SIG-M5 (cell line): ENCODE measurements at places on chromosomes 6 and 20.

DNA sequence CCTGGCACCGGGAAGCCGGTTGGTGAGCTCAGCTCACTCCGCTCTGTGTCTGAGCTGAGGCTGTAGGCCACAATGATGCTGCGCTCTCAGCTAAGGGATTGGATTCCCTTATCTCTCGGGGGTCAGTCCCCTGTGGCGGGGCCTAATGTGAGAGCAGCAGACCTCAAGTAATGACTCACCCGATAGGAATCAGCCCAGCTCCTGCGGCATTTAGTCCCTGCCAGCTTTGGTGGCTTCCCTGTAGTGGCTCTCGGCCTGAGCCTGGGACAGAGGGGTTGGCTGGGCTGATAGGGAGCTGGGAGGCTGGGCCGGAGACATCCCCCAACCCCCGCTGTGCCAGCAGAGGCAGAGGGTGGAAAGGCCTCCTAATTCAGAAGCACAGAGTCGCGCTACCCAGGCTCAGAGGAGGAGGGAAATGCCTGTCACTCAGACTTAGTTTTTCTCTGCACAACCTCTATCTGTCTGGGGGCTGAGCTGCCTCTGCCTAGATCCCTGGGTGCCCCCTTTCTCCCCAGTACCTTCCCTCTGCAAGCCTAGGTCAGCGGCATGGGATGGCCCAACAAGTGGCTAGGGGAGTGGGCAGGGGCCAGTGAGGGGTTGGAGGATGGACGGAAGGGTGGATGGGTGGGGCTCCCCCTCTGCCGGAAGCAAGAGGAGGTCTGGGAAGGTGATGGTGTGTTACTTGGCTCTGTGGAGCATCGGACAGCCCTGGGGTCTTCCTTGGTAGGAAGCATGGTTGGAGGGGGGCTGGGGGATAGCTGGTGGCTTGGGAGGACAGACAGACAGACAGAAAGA lies 92.2 kb downstream of the CDH22 start:
- DNase-seq: no peak

- DNase-seq: no peak
Observed at GRCh38 chr6:23091795-23092194, 522.4 kb downstream of the HDGFL1 start.

GRCh38 chr20:25574411-25574810 lies 10.9 kb downstream of the NINL start:
- DNase-seq: no peak

GRCh38 chr6:92132457-92132856 lies 1286.9 kb downstream of the EPHA7 start:
- DNase-seq: no peak

DNA sequence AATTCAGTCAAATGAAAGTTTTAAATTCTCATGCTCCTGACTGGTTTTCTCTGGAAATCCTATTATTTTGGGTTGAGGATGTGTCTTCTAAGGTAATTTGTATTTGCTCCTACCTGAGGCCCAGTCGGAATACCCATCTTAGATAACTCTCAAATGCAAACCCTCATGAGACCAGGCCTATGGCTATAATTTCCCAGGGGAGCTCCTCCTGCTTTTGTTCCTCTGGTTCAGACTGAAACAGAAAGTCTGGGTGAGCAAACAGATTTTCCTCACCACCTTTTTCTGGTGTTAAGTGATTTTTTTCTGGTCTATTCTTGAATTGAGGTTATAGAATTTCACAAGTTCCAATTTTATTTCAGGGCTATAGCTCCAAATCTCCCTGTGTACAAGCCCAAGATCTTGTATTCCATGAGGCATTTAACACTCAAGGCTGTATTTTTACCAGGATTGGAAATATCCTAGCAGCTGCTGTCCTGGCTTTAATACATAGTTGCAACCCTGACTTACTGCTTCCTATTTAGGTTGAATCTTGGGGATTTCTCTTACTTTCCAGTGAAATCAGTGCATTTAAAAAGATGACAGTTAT lies 169.1 kb upstream of the PTCHD4 start:
- no peak for DNase-seq

DNA sequence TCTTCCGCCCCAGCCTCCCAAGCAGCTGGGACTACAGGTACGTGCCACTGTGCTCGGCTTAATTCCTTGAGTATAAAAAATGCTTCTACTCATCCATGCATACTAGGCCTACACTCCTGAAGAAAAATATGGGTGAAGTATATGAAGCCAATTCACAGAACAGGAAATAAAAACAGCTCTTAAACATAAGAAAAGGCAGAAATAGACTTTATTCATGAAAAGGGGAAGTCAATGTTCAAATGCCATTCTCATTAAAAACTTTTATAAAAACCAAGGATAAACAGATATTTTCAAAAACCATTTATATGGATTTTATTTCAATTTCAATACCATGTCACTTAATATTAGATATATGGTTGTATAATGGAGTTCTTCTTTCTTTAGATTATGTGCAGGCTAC lies 18.3 kb downstream of the SERPINB9 start:
- DNase-seq: no peak

DNA sequence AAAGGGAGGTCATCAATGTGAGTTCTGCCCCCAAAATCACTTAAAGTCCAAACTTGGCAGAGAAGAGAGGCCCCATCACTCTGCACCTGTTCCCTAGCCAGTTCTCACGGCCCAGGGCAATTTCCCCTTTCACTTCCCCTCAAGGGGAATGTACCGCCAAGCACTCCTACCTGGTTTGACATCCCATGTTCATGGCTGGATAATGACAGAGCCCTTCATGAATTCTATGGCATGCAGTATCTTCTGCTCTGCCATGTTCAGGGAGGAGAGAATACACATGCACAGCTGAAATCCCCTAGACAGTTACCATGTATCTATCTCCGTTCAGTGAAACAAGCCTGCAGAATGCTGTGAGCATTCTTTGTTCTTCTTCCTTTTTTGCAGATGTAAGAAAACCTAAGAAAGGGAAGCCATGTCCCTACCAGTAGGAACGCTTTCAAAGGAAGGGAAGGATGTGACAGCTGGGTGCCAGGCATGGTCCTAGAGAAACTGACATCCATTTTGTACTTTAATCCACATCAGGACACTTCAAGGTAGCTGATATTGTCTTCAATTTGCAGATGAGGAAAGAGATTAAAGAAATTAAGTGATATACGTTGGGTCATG lies 79.8 kb upstream of the ARID1B start:
- DNase-seq: no peak

GRCh38 chr6:27280064-27280539 lies 32.0 kb downstream of the POM121L2 start:
- no peak for DNase-seq

- no peak for DNase-seq
Observed at GRCh38 chr20:44970243-44970757, 4.0 kb downstream of the STK4 start.

GRCh38 chr20:51422514-51423289 lies 119.8 kb downstream of the NFATC2 start:
- no peak for DNase-seq

DNA sequence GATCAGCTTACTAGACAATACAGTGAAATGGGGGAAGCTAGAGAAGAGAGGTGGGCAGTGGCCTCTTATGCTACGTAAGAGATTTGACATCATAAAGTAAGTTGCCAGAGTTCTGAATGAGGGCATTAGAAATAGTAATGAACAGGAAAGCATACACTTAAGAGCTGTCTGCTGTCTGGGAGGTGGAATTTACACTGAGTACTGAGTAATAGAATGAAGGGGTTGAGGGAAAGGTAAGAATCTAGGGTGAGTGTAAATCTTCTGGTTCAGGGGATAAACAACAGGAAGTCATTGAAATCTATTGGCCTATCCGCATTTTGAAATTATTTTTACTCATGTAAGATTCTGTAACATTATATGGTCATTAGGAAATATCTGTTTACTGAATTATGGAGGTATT lies 35.8 kb downstream of the HLA-DMB start:
- no peak for DNase-seq
